ENCODE measurements at places on chromosomes 3 and 15.

DNA sequence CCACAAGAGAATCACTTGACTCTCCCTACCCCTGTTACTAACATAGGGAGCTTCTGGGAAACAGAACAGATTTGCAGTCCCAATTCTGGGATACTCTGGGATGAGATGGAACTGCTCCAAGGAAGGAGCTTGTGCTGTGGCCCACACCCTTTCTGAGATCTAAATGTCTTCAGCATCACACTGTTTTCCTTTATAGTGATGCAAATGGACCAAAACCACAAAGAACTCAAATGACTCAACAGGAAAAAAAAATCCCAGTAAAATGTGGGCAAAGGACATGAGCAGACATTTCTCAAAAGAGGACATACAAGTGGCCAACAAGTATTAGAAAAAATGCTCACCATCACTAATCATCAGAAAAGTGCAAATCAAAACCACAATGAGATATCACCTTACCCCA lies 155.6 kb downstream of the NECTIN3 start:
- H3K27ac ChIP-seq: no peak overlapping the region
- no peak for DNase-seq
- no peaks in the 10 kb centered on the region for H3K27me3 ChIP-seq
- H3K4me3 ChIP-seq: no peak overlapping the region

DNA sequence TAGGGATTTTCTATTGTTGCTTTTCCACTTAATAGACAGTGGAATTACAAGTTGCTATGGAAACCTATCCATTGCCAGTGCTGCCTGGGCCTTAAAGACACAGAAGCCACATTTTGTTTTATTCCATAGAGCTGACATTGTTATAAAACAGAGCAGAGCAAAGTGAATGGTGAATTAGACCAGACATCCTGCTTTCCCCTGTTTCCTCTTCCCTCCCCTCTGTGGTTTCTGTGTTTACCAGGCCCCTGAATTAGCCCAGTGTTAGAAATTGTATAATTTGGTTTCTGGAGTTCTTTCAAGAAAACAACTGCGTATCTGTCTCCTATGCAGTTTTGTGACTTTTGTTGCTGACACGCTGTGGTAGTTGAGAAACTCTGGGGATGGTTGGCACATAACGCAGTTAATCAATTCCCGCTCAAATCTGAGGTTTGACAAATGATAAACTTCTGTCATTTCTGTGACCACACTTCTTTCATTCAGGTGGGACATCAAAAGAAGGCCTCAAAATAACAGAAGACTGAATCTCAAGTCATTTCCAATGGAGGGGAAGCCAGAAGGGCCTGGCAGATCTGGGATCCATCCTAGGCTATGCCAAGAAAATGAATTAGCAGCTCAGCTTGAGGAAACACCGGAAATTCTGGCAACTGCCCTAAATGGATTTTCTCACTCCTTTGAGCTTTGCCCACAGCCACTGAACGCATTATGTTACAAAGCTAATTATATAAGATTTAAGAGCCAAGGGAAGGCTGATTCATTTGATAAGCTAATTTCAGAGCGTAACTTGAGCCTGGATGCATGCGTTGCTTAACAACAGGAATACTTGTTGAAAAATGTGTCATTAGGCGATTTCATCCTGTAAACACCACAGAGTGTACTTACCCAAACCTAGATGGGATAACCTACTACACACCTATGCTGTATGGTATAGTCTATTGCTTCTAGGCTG lies 46.9 kb downstream of the NR1D2 start:
- peaks cover 23% of the 10 kb centered on the region for H3K4me1 ChIP-seq
- no peak overlapping the region for H3K4me3 ChIP-seq
- no peaks in the 10 kb centered on the region for H3K36me3 ChIP-seq
- no peak overlapping the region for H3K27ac ChIP-seq

DNA sequence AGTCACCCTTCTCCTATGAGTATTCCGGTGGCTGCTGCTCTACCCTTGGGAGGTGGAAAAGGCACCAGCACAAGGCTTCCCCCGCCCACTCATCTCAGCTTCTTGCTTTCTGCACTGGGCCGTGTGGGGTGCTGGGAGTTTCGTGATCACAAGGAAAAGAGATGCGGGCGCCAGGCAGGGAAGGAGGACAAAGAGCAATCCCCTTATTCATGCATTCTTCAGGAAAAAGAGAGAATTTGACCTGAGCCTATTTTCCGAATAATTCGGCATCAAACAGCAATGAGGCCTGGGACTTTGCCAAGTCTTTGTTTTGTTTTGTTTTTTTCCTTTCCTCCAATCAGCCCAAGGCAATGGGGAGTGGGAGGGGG lies 102.2 kb upstream of the LPP start:
- peak; percentile 69 for DNase-seq
- H3K27me3 ChIP-seq: no peaks in the 10 kb centered on the region
- H3K36me3 ChIP-seq: no peaks in the 10 kb centered on the region
- H3K4me3 ChIP-seq: no peak overlapping the region
- peaks cover 14% of the 10 kb centered on the region for H3K4me1 ChIP-seq

DNA sequence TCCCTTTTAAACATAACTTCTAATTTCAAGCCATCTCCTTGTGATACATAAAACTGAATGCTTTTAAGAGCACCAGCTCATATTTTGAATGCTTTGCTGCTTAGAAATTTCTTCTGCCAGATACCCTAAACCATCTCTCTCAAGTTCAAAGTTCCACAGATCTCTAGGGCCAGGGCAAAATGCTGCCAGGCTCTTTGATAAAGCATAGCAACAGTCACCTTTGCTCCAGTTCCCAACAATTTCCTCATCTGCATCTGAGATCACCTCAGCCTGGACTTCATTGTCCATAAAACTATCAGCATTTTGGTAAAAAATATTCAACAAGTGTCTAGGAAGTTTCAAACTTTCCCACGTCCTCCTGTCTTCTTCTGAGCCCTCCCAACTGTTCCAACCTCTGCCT lies 17.5 kb downstream of the OSTN start:
- H3K27me3 ChIP-seq: no peaks in the 10 kb centered on the region
- DNase-seq: no peak
- no peak overlapping the region for H3K4me3 ChIP-seq
- no peak overlapping the region for H3K27ac ChIP-seq
- H3K4me1 ChIP-seq: no peaks in the 10 kb centered on the region
- H3K36me3 ChIP-seq: no peaks in the 10 kb centered on the region

DNA sequence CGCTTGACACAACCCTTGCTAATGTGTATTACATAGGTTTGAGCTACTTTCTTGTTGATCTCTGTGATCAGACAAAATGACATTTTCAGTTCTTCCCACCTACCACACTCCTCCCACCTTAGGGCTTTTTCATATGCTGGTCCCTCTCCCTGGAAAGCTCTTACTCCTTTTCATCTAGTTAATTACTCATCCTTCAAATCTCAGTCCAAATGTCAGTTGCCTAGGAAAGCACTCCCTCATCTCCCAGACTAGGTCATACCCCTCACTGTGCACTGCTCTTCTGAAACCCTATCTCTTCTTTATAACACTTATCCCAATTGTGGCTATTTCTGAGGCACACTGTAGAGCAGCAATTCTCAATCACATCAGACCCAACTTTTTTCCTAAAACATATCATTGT lies 7.3 kb downstream of the ZNF106 start:
- no peak for DNase-seq
- peaks cover 9% of the 10 kb centered on the region for H3K36me3 ChIP-seq
- no peaks in the 10 kb centered on the region for H3K4me1 ChIP-seq
- H3K27ac ChIP-seq: no peak overlapping the region
- H3K4me3 ChIP-seq: no peak overlapping the region

DNA sequence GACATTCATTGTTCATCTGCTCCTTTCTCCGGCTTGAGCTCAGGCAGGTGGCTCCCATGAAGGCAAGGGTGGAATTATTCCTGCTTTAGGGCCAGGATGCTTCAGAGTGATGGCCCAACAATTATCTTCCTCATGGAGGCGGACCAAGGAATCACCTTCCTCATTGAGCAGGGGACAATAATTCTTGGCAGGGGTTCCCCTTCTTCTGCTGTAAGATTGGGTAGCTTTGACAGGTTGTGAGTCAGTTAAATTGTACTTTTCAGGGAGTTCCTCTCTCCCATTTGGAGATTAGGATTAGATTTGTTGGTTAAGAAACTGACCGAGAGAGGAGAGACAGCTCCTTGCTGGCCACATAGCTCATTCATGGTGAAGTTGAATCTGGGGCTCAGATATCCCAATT lies 31.4 kb upstream of the CD47 start:
- no peak overlapping the region for H3K27ac ChIP-seq
- peaks cover 3% of the 10 kb centered on the region for H3K4me1 ChIP-seq
- H3K36me3 ChIP-seq: no peaks in the 10 kb centered on the region
- no peak for DNase-seq
- no peaks in the 10 kb centered on the region for H3K27me3 ChIP-seq

GRCh38 chr3:171356251-171356650 lies 104.0 kb downstream of the TNIK start:
- H3K36me3 ChIP-seq: no peaks in the 10 kb centered on the region
- no peak overlapping the region for H3K4me3 ChIP-seq
- peaks cover 2% of the 10 kb centered on the region for H3K4me1 ChIP-seq
- H3K27ac ChIP-seq: no peak overlapping the region
- no peak for DNase-seq

GRCh38 chr3:173267716-173268115 lies 126.7 kb upstream of the SPATA16 start:
- DNase-seq: no peak
- no peak overlapping the region for H3K4me3 ChIP-seq
- no peaks in the 10 kb centered on the region for H3K4me1 ChIP-seq
- no peak overlapping the region for H3K27ac ChIP-seq
- no peaks in the 10 kb centered on the region for H3K36me3 ChIP-seq

DNA sequence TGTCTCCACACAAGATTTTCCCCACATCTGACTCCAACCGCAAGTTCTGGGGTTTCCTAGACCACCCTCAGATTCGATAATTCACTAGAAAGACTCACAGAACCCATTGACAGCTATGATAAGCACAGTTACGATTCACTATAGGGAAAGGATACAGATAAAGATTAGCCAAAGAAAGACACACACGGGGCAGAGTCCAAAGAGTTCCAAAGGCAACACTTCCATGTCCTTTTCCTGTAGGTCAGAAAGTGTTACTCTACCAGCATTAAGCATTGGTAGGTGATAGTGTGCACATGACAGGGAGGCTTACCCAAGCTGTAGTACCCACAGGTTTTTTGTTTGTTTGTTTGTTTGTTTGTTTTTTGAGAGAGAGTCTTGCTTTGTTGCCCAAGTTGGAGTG lies 48.1 kb downstream of the PHLDB2 start:
- no peaks in the 10 kb centered on the region for H3K27me3 ChIP-seq
- DNase-seq: no peak
- no peak overlapping the region for H3K27ac ChIP-seq
- peaks cover 12% of the 10 kb centered on the region for H3K36me3 ChIP-seq

DNA sequence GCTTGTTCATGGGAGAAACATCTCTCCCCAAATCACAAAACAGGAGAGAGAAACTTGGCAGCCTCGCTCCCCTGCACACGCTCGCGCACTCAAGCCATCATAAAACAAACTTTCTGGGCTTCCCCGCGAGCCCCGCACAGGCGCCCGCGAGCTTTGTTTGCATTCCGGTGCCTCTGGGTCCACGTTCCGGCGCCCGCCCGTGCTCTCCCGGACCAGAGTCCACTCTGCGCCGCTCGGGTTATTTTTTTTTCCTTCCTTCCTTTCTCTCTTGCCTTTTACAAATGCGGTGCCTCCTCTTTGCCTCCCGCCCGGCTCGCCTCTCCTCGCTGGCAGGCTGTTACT lies 363 bp downstream of the MAGI1 start:
- peak overlapping the region; percentile 94 for H3K27ac ChIP-seq
- peaks cover 22% of the 10 kb centered on the region for H3K4me1 ChIP-seq
- peaks cover 5% of the 10 kb centered on the region for H3K27me3 ChIP-seq

GRCh38 chr3:65532215-65532614 lies 506.5 kb downstream of the MAGI1 start:
- no peaks in the 10 kb centered on the region for H3K36me3 ChIP-seq
- H3K27ac ChIP-seq: no peak overlapping the region
- H3K4me1 ChIP-seq: no peaks in the 10 kb centered on the region
- DNase-seq: peak; percentile 30
- no peaks in the 10 kb centered on the region for H3K27me3 ChIP-seq

DNA sequence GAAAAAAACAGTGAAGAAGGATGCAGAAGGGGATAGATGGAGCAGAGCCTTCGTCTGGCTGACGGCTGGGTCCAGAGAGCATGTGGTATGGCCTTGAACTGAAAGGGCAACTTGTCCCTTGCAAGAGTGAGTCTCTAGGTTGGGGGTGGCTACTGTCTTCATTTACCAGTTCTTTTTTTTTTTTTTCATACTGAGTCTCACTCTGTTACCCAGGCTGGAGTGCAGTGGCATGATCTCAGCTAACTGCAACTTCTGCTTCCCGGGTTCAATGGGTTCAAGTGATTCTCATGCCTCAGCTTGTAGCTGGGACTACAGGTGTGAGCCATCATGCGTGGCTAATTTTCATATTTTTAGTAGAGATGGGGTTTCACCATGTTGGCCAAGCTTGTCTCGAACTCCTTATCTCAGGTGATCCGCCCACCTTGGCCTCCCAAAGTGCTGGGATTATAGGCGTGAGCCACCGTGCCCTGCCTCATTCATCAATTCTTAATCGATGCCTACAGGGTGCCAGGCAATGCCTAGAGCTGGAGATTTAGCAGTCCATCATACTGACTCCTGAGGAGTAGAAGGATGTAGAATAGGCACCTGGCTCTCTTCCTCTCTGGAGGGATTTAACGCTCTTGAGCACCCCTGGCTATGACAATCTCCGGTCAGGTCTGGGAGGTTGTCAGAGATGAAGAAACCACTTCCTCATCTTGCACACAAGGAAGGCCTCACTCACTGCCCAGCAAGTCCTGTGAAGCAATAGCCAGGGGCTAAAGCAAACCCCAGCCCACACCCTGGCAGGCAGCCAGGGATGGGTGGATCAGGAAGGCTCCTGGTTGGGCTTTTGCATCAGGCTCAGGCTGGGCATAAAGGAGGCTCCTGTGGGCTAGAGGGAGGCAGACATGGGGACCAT lies at the start of gene CAMP:
CAMP (plus strand) TSS at position 880 of the 898 bp plus-strand sequence; CDS start at position 897, 17 bp downstream.
- H3K4me3 ChIP-seq: no peak within 1 kb of the TSS
- peak; percentile 51 for DNase-seq
- no peaks in the 10 kb centered on the region for H3K4me1 ChIP-seq
- H3K36me3 ChIP-seq: no peaks in the 10 kb centered on the region
- H3K27me3 ChIP-seq: peaks cover 8% of the 10 kb centered on the region

GRCh38 chr3:37940242-37940908 lies 50.2 kb upstream of the VILL start:
- H3K4me1 ChIP-seq: peaks cover 38% of the 10 kb centered on the region
- no peak overlapping the region for H3K4me3 ChIP-seq
- no peaks in the 10 kb centered on the region for H3K27me3 ChIP-seq

GRCh38 chr3:46931631-46932331 lies 44.8 kb downstream of the CCDC12 start:
- peak; percentile 68 for DNase-seq
- peak overlapping the region; percentile 78 for H3K27ac ChIP-seq
- H3K36me3 ChIP-seq: peaks cover 22% of the 10 kb centered on the region
- H3K4me3 ChIP-seq: no peak overlapping the region
- no peaks in the 10 kb centered on the region for H3K27me3 ChIP-seq
